NCI-H1417 treated with DMSO at 0.1 percent for 48 hours (cell line): ENCODE measurements at places on chromosomes 3 and 15.

DNA sequence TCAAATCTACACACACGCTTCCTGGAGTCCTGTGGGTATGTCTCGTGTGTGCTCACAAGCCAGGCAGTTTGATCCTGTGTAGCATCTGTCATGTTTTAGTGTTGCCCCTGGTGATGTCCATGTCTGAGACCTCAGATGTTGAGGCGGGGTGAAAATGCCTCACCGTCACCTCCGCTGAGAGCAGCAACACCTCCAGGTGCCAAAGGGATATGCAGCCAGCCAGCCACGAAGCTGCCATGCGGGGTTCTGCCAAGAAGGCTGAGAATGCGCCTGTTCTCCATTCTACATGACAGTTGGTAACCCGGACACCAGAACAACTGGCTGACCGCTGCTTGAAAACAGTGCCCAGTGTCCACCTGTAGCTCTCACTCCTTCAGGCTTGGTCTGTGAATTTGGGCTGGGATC is 253.8 kb downstream of the TLE3 start:
- DNase-seq: no peak

GRCh38 chr15:100042558-100042957 is 299.2 kb downstream of the ADAMTS17 start:
- no peak for DNase-seq

DNA sequence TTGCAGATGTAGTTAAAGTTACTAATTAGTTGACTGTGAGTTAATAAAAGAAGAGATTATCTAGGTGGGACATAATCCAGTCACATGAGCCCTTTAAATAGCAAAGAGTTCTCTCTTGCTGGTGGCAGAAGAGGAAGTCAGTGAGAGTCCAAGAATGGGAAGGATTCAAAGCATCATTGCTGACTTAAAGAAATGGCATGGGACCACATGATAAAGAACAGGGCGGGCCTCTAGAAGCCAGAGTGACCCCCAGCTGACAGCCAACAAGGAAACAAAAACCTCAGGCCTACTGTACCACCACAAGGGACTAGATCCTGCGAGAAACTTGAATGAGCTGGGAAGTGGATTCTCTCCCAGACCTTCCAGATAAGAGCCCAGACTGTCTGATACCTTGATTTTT is 447.2 kb upstream of the CCDC54 start:
- DNase-seq: no peak

- no peak for DNase-seq
These were observed 27.1 kb downstream of the CLRN1 start for GRCh38 chr3:150945226-150946032.

DNA sequence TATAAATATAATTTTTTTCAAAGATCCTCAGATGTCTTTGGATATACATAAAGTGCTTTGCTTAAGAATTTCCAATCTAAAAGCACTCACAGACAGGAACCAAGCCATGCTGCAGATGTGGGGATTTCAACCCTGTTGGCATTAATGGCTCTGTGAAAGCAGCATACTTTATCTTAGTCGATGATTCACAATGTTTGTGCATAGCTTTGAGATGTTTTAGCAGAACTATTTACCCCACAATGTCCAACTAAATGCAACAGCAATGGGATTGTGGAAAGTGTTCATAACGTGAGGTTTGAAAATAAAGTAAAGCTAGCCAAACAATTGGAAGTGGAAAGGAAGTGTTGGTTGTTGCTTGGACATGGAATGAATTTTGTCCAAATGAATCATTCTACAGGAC is 371.4 kb downstream of the SOX2 start:
- no peak for DNase-seq

DNA sequence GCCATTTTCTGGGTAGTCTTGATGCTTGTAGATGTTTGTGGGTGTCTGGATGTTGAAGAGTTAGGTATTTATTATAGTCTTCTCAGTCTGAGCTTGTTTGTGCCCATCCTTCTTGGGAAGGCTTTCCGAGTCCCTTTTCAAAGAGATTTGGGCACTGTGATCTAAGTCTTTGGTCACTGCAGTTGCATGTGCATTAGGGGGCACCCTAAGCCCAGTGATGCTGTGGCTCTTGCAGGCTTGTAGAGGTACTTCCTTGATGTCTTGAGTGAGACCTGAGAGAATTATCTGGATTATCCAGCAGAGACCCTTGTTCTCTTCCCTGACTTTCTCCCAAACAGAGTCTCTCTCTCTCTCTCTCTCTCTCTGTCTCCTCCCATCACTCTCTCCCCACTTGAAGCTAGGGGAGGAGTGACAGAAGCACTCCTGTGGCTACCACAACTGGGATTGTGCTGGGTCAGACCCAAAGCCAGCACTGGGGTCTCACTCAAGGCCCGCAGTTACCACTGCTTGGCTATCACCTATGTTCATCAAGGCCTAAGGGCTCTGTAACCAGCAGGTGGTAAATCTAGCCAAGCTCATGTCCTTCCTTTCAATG is 68.5 kb downstream of the TMCO5A start:
- no peak for DNase-seq

GRCh38 chr3:160369784-160370183 is 29.2 kb downstream of the IFT80 start:
- no peak for DNase-seq

DNA sequence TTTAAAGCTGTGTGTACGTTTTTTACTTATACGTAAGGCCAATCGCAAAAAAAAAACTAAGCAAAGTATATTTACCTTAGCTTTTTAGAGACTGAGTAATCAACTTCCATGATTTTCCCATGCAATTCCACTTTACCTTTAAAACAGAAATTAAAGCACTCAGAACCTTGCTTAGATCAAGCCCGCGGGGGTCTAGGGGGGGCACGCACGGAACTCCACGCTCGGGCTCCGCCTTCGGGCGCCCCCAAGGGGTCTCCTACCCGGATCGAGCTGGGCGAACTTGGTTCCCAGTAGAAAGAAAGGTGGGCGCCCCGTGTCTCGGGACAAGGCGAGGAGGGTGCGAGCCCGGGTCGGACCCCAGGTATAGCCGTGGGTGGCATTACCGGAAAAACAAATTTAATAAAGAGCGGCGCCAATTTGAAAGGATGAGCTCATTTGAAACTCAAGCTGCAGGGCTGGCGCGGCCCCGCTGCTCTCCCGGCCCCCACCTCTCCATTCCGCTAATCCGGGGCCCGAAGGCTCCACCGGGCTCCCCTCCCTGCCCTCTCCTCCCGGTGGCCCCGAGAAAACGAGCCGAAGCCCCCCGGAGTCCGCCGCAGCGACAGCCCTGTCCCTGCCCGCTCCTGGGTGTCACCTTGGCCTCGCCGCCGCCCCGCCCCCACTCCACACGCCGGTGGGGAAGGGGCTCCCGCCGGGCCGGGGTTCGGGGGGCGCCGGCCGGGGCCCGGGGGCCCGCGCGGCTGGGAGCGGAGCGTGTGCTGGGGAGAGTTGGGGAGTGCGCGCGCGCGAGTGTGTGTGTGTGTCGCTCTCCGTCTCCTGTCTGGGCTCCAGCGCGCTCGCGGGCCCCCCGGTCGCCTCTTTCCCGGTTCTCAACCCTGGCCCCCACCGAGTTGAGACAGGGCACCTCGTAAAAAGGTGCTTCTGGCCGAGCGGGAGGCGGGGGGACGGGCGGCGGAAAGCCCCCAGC is 1.5 kb downstream of the IGF2BP2 start:
- no peak for DNase-seq

- no peak for DNase-seq
These were observed 719 bp upstream of the SRPRB start for GRCh38 chr3:133804896-133805295.
